ENCODE measurements at places on chromosomes 6 and 20.

DNA sequence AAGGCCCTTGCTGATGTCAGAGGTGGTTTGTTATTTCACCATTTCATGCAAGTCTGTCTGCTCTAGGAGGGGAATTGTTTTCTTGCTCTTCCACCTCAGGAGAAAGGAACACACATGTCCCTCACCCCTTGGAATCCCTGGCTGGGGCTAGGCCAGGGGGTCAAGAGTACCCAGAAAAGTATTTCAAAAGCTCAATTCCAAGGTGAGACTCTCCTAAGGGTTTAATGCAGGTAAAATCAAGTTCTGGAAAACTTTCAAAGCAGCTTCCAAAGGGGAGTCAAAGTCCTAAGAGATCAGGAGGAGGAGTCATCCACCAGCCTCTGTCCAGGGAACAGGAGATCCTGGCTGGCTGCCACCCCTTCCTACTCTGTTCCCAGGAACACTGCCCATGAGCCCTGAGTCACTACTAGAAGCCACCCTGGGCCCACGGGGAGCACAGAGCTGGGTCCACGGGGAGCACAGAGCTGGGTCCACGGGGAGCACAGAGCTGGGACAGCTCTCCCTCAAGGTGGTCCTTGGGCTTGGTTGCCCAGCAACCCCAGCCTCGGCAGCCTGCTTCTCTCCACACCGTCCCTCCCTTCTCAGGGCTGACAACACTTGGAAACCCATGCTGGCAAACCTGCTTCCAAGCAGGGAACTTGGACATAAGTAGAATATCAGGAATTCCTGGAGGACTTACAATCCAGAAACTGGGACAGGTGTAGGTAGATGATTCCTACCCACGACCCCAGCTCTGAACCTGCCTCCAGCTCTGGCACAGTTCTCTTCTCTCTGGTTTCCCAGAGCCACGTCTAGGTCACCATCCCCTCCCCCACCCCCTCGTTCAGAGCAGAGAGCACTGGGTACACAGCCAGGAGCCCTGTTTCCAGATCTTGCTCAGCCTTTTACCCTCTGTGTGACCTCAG lies 35.3 kb upstream of the CDKN1A start:
- no peak for DNase-seq

DNA sequence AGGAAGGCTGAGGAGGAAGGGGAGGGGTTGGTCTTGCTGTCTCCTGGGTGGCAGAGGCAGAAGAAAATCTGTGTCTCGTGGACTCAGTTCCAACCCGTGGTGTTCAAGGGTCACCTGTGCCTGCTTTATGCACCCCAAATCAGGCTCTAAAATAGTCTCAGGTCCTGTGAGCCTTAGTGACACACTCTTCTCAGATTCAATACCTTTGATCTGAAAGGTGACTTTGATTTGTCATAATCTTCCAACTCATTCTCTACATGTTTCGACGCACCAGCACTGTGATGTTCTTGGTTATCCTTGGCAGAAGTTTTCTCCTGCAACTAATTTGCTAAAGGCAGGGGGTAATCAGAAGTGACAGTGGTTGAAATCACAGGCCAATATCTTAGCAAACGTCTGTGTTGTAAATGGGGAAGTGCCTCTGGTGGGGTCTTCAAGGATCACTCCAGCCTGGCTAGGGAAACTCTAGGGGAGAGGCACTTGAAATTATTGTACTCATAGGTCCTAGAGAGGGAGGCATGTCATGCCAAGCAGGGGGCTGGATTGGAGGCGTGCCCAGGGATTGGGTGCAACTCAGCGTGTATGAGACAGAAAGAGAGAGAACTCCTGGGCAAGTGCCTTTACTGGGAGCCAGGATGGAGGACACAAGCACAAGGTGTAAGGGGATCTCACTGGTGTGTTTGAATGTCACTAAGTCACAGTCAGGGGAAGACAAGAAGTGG lies 19.0 kb upstream of the PRND start:
- DNase-seq: no peak

DNA sequence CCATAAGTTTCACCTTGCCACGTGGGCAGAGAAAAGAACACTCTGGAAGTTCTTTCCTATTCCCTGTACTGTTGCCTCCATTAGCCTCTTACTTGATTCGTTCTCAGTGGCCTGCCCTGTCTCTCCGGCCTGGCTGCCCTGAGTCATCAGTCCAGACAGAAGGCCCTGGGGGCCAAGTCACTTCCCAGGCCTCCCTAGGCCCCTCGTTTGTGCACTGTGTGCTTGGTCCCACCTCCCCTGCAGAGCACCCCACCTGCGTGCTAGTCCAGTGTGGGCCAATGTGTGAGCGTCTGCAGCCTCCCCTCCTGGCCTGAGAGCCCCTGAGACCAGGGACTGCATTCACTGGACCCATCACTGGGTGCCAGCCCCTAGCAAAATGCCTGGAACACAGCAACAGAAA lies 191.2 kb upstream of the RREB1 start:
- DNase-seq: no peak

- no peak for DNase-seq
Measured at GRCh38 chr6:86913795-86914194, 23.5 kb upstream of the HTR1E start.

- DNase-seq: no peak
Measured at GRCh38 chr6:100126790-100127484, 132.9 kb upstream of the MCHR2 start.

DNA sequence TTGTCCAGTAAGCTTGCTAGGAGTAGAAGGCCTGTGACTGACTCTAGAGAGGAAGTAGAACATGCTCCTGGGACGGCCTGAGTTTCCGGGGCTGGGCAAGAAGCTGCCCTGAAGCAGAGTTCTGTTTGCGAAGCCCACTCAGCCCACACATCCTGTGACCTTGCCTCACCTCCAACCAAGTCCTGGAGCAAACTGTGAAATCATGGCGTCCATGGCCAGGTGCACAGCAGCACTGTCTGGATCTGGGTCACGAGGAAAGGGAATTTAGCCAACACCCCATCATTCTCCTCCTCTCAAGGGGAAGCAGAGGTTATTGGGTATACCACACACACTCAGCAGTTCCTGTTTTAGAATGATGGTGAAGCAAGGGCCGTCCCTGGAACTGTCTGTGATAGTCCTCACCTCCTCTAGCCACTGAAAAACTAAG lies 87.5 kb downstream of the CRYBG1 start:
- DNase-seq: no peak

- DNase-seq: no peak
Measured at GRCh38 chr20:63895952-63896263, 982 bp downstream of the DNAJC5 start.

DNA sequence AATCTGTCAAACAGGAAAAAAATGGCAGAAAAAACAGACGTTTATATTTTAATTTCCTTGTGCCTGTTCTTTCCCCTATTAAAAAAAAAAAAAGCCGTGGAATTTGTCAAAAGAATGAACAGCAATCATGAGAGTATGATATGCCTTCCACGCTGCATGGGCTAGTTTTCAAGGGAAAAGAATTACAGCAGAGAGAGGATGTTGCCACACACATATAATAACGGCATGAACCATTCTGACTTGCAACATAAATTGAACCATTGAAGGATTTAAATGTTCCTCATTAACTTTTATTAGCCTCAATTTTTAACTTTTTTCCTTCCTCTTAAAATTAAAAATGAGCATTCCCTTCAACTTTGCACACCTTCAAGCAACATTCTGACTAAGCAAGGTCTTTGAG lies 301.8 kb downstream of the FOXC1 start:
- no peak for DNase-seq

- DNase-seq: no peak
Measured at GRCh38 chr6:33375143-33375671, 16.4 kb upstream of the KIFC1 start.

DNA sequence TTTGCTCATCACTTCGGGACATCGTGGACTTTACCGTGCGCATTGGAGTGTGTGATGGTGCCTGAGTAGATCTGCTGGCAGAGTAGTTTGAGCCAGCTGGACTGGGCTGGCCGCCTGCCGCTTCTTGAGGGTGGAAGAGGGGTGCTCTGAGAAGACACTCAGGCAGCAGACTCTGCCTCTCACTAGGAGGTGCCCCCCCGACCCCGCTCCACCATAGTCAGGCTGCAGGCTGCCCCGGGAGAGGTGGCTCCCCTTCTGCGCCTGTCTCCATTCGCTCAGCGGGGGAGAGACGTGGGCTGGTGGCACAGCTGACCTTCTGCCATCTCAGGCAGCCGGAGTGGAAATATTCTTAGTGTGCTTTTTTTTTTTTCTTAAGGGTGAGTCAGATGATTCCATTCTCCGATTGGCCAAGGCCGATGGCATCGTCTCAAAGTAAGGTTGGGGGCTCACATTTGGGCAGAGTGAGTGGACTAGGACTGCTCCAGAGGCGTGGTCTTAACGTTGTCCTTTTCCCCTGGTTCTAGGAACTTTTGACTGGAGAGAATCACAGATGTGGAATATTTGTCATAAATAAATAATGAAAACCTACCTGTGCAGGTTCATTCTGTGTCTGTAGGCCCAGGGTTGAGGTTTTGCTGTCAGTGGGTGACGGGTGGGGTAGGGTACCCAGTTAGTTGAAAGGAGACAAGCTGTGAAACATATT lies 1.2 kb downstream of the RPS21 start:
- DNase-seq: no peak

DNA sequence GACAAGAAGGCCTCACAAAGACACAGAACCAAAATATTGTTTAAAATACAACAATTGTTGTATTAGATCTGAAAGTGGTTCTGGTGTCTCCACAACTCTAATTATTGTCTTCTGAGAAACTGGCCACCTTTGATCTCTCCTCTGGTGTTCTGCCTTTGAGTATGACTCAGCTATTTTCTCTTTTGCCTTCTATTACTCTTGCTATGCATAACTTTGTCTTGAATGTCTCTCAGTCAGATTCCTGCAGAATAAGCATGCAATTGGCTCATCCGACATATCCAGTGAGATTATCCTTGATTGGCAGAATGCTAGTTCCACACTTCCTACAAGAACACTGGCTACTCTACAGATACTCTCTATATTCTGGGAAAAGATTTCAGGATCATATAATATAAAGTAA lies 14.3 kb upstream of the EPM2A start:
- DNase-seq: no peak

All from SHP77 treated with DMSO at 0.1 percent for 48 hours (cell line).